ENCODE measurements at places on chromosomes 2 and 18. TPM values are rescaled to one million over a fixed set of nuclear protein-coding genes. Genes with fewer than 3 reads are reported as not detected.

The OST4 gene
- total RNA-seq: 244 TPM

The CCDC68 gene
- 2.6 TPM for total RNA-seq

The RPRM gene
- 1.4 TPM for total RNA-seq

The ALPG gene
- 0.18 TPM for total RNA-seq

DNA sequence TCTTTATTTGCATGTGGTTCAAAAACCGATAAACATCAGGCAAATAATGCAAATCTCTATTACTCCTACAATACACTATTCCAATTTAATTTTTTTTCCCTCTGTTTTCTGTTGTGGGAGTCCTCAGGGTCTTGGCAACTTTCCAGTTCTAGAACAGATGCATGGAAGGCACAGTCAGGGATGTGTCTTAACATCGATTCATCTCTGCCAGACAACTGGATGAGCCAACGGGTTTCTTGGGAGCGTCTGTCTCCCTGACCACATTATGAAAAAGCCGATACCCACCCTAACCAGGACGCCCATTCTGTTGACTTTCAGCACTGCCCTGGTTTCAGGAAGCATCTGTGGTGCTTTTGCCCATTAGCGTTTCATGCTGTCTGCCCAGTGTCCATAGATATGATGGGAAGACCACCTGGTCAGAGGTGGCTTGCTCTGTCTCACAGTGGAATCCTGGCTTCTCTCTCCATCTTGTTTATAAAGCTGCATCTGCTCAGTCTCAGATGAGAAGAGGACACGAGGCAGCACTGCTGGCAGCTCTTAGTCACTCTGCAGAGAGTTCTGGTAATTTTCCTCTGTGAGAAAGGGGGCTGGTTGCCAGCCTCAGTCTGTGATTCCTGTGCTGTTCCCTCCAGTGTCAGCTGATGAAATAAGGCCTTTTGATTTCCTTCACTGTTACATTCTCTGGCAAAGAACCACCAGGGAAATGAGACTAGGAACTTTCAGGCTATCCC is 57.9 kb upstream of the KCNE4 start:
- DNase-seq: no peak

DNA sequence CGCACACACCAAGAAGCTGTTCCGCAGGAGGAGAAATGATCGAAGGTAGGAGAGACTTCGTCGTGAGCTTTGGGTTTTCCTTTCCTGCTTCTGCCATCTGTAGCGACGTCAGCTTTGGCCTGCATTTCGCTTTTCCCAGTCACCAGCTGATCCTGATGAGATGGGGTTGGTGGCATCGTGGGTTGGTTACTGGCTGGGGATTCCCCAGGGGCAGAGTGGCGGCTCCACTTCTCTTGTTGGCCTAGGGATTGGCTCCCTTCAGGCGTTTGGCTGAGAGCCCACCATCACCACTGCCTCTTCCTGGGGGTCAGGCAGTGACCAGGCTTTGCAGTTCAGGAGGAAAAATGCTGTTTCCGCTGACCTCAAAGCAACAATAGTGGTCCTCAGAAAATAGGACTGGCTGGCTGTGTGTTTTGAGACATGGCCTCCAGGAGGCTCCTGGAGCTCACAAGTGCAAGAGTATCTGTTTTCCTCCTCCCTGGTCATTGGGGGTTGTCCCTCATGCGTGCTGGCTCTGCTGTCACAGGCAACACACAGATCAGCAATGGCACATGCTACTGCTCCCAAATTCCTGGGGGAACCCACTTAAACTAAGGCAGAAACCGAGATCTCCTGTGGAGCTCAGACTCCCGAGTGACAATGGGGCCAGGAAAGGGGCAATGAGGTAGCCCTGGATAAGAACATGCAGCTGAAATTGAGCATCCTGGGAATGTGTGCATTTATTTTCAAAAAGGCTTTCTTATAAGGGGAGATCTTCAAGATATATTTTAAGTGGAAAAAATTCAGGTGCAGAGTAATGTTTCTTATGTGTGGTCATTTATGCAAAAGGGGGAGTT is 173.0 kb downstream of the CTIF start:
- peak; percentile 36 for DNase-seq

DNA sequence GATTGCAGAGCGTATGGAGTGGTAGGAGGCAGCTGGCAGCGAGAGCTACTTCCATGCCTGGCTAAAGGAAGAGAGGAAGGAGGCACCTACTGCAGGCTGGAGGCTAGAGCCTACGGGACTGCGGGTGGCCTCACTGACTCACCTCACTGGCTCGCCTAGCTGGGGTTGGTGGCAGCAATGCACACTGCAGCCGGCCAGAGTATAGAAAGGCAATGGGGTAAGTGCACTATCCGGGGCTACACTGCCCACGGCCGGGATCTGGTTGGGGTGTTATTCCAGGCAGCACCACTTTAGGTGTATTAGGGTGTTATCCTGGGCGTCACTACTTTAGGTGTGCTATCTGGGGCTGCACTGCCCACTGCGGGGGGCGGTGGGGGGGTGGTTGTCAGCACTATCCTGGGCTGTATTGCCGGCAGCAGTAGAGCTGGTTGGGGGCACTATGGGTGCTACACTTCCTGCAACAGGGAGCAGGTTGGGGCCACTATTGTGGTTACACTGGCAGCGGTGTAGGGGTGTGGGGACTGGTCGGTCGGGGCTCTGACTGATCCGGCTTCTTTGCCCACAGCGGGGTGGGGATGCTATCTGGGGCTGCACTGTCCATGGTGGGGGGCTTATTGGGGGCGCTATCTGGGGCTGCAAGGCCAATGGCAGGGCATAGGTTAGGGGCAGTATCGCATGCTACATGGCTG is 33.3 kb upstream of the ANKRD62 start:
- DNase-seq: peak; percentile 45

DNA sequence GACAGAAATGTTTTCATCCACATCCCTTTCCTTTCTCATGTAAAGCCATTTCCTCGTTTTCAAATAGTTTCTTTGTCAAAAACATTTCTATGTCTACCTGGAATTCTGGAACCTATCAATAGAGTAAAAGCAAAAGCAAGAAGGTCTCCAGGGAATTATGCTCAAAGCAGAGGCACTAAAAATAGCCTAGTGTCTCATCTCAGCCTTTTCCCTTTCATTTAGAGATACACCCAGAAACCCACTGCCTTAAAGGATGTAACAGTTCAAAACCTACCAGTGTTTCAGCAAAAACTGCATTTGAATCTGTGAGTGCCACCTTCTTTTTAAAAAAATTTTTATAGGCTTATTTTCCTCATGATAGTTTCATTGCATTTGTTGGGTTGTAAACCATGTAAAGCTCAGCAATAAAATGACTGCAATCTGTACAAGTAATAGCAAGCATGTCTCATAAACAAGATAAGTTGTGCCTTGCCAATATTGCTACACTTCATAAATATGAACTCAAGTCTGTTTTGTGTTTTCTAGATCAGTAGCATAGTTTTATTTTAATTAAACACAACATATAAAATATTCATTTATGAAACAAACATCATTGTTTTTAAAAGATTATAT is 927.3 kb upstream of the ACVR2A start:
- DNase-seq: no peak

- DNase-seq: peak; percentile 9
Observed at GRCh38 chr2:196263181-196263747, 91.9 kb upstream of the STK17B start.

- no peak for DNase-seq
Observed at GRCh38 chr2:226169751-226170581, 629.7 kb downstream of the IRS1 start.

DNA sequence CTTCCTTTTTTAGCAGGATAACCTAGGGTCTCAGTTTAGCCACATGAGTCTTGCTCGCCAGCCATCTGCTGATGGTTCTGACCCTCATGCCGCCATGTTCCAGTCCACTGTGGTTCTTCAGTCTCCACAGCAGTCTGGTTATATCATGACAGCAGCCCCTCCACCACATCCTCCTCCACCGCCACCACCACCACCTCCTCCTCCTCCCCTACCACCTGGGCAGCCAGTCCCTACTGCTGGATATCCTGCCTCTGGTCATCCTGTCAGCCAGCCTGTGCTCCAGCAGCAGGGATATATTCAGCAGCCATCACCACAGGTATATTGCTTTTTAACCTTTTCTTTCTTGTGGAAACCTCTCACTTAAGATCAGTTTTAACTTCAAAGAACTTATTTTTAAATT is 89.9 kb upstream of the UBXN4 start:
- no peak for DNase-seq

DNA sequence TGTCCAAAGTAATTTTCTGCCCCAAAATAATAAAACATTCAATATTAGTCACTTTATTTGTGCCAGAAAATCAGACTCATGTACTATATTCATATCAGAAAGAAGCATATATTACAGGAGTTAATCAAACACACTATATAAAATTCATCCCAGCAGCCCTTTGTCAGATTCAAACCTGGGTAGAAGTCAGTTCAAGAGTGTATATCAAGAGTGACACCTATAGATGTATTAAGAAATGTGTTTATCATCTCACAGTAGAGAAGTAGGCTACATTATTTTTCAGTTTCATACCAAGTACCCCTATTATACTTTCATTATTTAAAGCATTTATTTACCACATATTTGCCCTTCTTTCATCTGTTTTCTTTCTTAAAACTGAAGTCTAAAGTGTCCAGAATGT is 193.2 kb upstream of the DDX18 start:
- no peak for DNase-seq

DNA sequence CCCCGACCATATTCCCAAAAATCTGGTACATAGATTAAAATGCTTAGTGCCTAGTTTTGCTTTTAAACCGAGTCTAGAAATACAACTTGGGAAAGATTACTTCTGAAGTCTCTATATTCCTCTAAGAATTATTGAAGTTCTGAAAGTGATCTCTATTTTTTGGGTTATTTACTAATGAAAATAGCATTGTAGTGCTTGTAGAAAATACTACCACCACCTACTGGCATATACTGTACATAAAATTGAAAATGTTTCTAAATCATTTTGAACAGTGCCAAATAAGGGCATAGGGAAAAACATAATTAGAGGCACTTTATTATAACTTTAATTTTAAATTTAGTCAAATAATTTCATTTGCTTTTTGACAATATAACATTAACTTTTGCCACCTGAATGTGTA is 1399.6 kb upstream of the ZEB2 start:
- peak; percentile 39 for DNase-seq

DNA sequence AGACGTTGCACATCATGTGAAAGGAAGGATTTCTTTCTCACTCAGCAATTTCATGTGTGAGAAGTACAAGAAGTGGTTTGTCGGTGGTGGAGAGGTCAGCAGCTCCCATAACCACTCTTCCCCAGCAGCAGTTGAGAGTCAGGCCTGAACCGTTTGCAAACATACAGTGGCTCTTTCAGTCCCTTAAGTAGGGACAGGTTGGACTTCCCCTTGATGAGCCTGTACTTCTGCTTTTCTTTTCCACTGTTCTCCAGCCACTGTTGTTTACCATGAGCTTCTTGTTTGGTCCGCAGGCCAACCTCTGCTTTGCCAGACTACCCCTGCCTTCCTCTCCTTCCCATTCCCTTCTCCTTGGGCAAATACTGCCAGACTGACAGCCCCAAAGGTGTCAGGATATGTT is 391.3 kb upstream of the CELF4 start:
- DNase-seq: no peak

DNA sequence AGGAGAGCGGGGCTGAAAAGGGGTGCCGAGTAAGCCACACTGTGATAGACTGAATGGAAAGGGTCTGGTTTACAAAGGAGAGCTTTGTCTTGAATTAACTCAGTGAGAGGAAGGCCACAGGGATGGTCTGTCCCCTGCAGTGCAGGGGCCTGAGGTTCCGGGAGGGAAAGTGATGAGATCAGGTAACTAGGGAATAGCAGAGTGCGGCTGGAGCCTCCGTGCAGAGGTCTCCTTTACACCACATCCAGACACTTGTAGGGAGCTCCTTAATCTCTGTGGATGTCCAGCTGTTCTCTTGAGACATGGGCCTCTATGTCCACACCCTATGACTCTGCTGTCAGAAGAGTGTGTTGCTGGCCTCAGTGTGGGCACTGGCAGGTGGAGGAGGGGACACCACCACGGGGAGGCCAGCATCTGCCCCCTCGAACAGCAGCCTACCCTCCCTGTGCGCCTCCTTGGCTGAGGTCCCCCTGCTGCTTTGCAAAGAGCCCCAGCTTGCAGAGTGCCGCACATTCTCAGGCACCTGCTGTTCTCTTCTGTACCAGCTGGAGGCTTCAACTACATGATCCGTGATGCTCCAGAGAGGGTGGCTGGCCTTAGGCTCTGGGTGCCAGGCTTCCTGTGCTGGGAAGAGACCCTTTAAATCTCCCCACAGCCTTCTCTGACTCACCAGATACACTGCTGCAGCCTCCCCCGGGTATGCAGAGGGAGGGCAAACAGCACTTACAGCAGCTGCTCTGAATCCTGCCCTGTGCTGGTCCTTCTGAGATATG is 25.9 kb downstream of the ENOSF1 start:
- no peak for DNase-seq

- DNase-seq: no peak
Observed at GRCh38 chr2:768451-768850, 91.2 kb upstream of the TMEM18 start.

DNA sequence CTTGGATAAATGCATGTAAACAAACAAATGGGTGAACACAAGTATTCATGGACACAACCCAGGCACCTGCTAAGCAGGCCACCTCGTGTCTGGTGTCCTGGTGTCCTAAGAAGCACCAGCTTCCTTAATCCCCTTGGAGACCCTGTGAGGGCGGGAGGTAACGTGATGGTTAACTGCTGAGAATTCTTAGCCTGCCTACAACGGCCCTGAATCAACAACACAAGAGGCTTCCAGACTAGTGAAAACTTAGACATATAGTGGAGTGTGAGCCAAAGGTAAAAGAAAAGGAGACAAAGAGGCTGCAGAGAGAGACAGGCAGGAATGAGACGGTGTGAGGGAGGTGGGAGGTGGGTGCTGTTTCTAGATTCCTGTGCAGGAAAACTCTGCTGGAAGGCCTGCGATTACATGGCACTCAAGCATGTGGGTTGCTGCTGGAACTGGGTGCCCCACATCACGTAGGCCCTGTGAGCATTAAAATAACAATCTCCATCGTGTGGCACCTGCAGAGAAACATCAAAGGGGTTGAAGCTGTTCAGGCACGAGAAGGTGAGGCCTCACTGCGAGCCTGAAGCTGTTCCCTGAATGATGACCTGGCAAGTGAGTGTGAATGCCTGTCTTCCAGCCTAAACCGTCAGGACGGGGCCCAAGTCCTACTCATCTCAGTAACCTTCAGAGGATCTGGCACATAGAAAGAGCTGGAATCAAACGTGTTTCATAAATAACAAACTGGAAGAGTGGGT is 64.2 kb downstream of the RPL37A start:
- DNase-seq: no peak

DNA sequence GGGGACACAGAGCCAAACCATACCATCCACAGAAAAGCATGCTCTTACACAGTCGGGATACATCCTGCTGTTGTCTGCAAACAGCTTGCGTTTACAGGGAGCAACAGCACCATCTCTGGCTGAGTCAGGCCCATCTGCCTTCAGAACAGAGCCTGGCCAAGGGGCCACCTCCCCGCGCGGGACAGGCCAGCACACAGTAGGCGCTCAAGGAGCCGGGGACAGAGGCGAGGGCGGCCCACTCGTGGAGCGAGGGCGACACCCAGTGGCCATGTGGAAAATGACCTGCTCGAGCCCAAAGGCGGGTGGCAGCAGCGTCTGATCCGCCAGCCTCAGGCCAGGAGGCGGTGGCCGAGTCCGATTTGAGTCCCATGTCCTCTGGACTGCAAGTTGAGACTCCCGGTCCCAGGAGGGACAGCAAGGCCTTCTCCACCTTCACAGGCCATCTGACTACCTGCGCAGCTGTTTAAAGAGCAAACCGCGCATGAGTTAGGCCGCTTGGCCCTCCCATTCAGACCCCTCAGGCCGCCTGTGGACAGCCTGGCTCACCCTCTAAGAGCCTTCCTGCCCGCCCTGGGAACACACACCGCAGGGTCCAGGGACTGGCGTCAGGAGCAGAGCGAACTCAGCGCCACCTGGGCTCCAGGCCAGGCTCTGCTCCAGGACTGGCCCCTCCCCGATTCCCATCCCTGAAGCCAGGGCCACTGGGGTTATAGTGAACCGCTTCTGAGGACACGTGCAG is 38.3 kb downstream of the TTC32 start:
- peak; percentile 73 for DNase-seq

Measured in PC-3 (cell line).